Hepatocyte (in vitro differentiated cells): ENCODE measurements at places on chromosomes 3 and 15.

- no peak for DNase-seq
Measured at GRCh38 chr15:42106288-42106687, 11.9 kb upstream of the PLA2G4D start.

GRCh38 chr3:36843065-36844051, 79.0 kb upstream of the DCLK3 start:
- DNase-seq, result peak; percentile 37

- DNase-seq, result no peak
Measured at GRCh38 chr3:195931582-195932273, 23.4 kb upstream of the TNK2 start.

- no peak for DNase-seq
Measured at GRCh38 chr3:191158815-191159214, 40.2 kb upstream of the OSTN start.

GRCh38 chr3:64945171-64945729, 257.4 kb upstream of the ADAMTS9 start:
- DNase-seq, result peak; percentile 80

- no peak for DNase-seq
Measured at GRCh38 chr3:190322604-190323245, 479 bp upstream of the CLDN1 start.

GRCh38 chr3:158103081-158103886, 2.9 kb downstream of the SHOX2 start:
- peak; percentile 51 for DNase-seq

GRCh38 chr3:41118461-41119390, 80.6 kb upstream of the CTNNB1 start:
- no peak for DNase-seq

DNA sequence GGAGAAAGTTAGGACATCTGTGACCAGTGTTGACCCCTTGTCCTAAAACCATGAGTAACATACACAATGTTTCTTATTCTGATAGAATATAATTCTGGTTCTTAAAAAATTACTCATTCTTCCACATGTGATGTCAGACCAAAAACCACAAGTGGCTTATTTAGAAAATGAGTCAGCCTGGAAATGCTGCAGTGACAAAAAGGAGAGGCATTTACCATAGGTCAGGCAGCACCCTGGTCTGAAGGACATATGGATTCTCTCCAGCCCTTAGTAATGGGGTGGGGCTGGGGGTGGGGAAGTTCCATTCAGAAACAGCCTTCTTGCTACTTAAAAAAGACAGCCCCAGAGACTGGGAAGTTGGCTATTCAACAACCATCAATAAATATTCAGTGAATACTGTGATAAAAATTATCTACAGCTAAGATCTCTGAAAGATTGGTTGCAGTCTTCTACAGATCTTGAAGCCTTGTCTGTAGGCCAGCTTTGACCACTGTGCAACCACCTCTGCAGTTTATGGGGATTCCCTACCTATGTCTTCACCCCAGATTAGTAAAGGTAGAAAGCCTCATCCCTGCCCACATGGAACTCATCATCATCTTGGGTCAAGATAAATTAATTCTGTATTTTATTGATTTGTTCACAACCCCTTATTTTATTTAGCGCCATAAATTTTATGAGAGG, 34.9 kb upstream of the TIMP4 start:
- peak; percentile 73 for DNase-seq
